Stimulated activated CD8-positive, alpha-beta memory T cell treated with anti-CD3 and anti-CD28 coated beads, Interleukin-4, amount 100 ng/mL, for 1 hour (primary cell): ENCODE measurements at places on chromosomes 5 and 9.

- no peak for DNase-seq
Observed at GRCh38 chr5:57832875-57833274, 350.3 kb upstream of the ACTBL2 start.

DNA sequence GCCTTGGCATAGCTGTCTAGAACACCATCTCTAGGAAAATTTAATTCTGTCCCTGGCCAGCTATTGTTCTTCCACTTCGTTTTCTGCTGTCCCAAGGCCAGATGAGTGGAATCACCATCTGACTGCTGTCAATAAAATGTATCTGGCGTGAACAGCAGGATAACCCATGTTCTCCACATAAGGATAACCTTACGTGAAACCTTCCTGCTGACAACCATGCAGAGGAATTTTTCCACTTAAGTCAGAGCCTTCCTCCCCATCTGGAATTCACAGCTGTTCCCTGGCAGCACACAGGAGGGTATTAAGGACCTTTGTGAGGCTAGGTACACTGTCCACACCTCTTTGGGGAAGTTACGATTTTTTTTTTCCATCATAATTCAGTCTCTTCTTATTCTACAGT, 28.6 kb downstream of the RNF44 start:
- DNase-seq: no peak

DNA sequence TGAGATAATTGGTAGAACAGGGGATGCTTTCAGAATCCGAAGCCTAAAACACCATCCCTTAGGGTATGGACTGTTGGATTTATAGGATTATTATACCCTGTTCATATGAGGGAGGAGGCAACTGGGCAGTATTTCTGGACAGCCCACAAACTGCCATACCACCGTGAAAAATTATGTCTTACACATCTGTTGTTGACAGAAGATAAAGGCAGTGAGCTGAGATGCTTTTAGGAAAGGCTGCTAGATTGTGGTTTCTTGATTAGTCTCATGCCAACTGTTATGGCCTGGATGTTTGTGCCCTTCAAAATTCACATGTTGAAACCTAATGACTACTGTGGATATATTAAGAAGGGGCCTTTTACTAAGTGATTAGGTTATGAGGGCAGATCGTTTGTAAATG, 83.7 kb upstream of the DHFR start:
- no peak for DNase-seq

DNA sequence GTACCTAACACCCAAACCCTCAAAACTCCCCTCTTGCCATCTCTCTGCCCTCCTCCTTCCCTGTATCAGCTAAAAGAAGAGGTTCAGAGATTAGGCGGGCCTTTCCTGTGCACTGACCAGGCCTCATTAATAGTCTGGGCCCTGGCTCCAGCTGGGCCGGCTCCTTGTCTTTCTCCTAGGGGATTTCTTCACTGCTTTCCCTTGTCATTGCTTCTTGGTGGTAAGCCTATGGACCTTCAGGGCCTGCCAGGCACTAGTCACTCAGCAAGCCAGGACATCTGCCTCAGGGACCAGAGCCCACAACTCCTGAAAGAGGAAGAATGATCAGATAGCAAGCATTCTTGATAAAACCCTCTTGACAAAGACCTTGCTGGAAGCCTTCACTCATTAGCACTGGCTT, 50.9 kb downstream of the MRRF start:
- no peak for DNase-seq

GRCh38 chr9:31597977-31598376, 786.5 kb upstream of the ACO1 start:
- DNase-seq: no peak

GRCh38 chr9:114089206-114089840, 9.8 kb downstream of the KIF12 start:
- no peak for DNase-seq

DNA sequence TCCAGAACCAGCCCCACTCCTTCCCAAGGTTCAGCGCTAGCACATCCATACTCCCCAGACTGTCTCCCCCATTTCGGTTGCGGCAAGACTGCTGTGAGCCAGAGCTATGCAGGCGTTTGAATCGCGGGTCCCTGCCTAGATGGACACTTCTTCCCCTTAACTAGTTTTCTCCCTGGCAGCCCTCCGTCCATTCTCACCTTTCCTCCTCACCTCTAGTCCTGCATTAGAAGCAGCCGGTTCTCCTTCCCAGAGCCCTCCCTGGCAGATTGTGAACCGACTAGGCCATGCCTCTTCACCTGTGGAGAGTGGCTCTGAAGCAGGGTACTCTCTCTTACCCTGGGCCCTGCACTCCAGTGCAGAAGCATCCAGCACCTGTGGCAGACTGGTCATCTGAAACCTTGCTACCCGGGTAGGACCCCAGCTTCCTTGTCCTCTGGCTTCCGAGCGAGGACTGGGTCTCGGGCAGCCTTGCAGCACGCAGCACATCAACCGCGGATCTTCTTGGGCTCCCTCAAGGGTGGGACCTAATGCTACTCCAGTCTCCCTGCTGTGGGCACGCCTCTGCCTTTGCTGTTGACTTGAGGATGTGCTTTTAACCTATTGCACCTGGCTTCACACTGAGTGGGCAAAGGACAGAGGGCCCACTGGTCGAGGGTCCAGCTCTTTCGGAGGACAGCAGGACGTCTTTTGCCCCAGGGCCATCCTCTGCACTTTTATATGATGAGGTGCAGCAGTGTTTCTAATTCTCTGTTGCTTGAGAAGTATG, 183.6 kb downstream of the AOPEP start:
- no peak for DNase-seq

- no peak for DNase-seq
Observed at GRCh38 chr9:36913393-36914211, 120.5 kb downstream of the PAX5 start.

DNA sequence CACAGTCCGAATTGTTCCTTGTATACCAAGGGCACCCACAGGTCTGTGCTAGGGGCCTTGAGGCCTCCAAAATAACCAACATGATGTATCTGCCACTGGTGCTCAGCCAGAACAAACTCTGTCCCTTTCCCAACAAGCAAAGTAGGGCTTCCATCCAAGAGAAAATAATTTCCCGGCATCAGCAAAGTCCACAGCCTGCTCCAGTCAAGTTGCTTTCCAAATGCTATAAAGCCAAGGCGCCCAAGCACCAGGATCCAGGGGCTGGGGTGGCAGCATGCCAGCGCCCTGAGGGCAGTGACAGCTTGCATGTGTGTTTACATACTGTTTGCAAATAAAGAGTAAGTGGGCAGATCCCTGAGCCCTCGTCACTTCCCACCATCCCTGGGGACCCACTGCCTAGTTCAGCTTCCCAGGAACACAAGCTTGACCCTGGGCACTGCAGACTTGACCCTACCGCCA, 155.9 kb downstream of the ERCC6L2 start:
- no peak for DNase-seq

DNA sequence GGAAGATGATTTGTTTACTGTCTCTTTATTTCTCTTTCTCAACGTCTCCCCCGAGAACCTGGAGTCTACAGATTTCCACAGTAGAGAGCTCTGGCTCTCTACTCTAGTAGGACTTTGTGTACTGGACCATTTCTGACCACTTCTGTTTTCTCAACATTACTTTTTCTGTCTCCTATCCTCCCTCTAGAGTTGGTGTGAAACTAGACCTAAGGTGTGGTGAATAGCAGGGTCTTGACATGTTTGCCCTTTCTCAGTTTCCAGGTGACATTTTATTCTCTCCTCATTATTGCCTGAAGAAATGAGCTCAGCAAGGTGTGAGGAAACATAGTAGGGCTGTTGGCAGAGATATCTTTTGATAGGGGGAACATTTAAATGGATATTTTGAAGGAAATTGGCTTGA, 62.1 kb upstream of the IL6ST start:
- no peak for DNase-seq

DNA sequence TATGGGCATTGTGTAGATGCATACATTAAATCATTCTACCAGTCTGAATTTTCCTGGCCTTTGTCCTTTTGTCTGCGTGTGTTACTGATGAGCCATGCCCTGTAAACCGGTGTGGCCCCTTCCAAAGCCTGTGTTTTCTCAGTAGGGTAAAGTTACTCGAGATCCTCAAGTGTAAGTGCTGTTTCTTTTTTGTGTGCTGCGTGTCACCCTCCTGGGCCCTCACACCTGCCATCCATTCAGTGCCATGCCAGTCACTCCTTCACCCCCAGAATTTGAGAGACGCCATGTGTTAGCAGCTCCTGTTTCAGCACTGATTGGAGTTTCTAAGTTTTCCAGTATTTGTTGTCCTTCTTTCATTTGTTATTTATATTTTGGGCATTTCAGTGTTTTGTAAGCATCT, 288.2 kb downstream of the FANCC start:
- DNase-seq: no peak

- DNase-seq: no peak
Observed at GRCh38 chr9:128062846-128063831, 4.0 kb downstream of the NAIF1 start.
